ENCODE measurements at places on chromosomes 13 and 19.

GRCh38 chr19:1284979-1285736 is 515 bp upstream of the EFNA2 start:
- DNase-seq: no peak

- DNase-seq: no peak
Observed at GRCh38 chr13:100045355-100045754, 43.5 kb upstream of the PCCA start.

GRCh38 chr13:74667656-74668203 is 533.5 kb upstream of the KLF12 start:
- no peak for DNase-seq

DNA sequence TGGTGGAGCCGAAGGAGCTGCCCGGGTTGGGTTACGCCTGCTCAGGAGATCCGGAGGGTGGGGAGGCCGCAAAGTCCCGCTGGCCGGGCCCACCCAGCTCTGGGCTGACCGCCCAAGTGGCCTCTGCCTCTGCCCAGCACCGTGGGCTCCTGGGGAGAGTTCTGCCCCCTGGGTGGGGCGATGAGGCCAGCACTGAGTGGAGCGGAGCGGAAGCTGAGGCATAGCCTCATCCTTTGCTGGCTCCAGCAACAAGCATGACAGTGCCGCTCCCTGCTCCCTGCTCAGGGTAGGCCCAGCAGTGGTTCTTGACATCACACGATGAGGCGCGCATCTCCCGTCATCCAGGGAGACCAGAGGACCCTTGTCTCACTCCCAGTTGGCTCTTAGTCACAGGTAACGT is 22.5 kb downstream of the CCDC8 start:
- DNase-seq: no peak

GRCh38 chr19:3208317-3209207 is 15.9 kb upstream of the CELF5 start:
- DNase-seq: no peak

DNA sequence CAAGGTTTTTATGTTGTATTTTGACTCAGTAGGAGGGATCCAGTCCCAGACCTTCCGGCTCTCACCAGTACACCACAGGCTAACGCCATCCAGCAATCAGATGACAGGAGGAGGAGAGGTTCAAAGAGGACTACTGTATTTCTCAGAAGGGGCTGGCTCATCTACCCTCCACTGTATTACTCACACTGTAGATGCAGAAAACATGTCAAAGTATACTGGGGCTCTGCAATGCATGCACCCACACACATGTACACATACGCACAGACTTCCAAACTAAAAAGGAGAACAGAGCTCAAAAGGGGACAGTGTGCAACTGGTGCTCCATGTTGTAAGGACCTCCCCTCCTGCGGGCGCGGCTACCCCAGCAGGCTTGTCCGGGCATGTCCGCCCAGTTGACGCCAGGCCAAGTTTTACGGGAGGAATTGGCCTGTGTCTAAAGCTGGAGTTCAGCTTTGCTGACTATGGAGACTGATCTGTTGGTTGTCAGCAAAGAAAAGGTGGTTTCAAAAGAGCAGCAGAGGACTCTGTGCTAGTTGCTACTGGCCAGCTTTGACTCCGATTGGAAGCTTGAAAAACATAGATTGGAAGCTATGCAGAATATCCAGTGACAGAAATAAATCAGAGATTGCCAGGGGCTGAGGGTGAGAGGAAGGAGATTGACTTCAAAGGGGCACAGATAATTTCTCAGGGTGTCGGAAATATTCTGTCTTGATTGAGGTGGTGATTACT is 314.2 kb downstream of the DLEU7 start:
- no peak for DNase-seq

GRCh38 chr19:13848798-13849676 is 27.9 kb upstream of the NANOS3 start:
- DNase-seq: no peak

All from effector memory CD8-positive, alpha-beta T cell (primary cell).